Stimulated activated CD4-positive, alpha-beta T cell treated with anti-CD3 and anti-CD28 coated beads, Interleukin-4, amount 100 ng/mL, for 1 hour (primary cell): ENCODE measurements at places on chromosomes 16 and 17.

GRCh38 chr17:76246080-76247066, 6.1 kb upstream of the RNF157 start:
- DNase-seq: no peak

- DNase-seq: no peak
Measured at GRCh38 chr16:51845586-51846305, 694.7 kb upstream of the SALL1 start.

- no peak for DNase-seq
Measured at GRCh38 chr16:58187665-58188421, 10.1 kb downstream of the CSNK2A2 start.

GRCh38 chr17:50149417-50150353, 792 bp downstream of the PPP1R9B start:
- DNase-seq: peak; percentile 68

DNA sequence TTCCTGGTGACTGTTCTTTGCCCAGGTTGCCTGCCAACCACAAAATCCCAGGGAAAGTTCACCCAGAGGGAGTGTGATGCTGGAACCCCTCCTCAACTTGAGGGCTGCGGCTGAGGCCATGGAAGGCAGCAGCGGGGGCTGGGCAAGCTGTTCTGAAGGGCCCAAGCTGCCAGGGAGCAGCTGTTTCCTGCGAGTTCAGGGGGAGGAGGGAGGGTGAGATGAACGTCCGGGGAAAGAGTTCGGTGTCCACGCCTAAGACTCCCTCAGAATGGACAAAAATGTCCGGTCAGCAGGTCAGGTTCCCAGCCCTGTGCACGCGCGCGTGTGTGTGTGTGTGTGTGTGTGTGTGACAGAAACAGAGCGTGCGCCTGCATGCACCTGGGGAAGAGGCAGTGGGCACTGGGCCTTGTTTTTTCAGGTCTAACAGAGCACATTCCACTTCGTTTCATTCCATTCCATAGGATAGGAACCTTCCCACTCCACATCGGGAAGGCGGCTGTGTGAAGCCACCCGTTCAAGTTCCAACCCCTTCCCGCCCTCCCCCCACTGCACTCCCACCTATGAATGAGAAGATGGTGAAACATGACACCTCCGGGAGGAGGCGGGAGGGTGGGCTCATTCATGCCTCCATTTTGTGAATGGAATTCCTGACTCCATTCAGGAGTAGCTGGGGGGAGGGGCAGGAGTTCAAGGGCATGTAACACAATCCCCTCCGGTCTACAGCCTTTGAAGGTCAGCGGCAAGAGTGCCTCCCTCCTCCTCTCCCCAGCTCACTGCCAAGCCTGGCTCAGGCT, 15.7 kb downstream of the ETV4 start:
- DNase-seq: no peak

- no peak for DNase-seq
Measured at GRCh38 chr16:64641343-64641742, 480.5 kb downstream of the CDH11 start.

- DNase-seq: no peak
Measured at GRCh38 chr16:7278636-7279035, 54.0 kb upstream of the RBFOX1 start.

DNA sequence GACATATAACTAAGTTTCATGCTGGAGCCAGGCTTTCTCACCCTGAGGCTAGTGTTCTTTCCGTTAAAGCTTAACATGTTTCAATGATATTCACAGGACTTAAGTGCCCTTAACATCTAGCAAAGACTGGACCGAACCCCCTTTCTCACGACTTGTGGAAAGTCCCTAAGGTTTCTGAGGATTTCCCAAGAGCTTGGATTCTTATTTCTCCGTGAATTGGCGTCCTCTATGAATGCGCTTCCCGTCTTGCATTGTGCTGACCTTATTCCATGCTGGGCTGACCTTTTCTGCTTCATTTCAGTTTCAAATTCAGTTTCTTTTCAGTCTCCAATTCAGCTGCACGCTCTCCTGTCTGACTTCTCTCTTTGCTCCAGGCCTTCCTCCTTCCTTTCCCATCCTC, 206.4 kb downstream of the HS3ST3A1 start:
- DNase-seq: no peak

DNA sequence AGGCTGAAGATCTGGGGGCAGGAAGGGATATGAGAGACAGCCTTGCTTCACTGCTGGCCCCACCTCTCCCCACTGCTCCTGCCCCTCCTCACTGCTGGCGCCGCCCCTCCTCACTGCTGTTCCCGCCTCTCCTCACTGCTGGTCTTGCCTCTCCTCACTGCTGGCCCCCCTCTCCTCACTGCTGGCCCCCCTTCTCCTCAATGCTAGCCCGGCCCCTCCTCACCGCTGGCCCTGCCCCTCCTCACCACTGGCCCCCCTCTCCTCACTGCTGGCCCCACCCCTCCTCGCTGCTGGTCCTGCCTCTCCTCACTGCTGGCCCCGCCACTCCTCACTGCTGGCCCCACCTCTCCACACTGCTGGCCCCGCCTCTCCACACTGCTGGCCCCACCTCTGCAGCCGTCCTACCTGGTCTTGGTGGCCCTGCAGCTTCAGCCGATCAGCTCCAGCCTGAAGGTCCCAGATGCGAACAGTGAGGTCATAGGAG, 9.5 kb upstream of the PAM16 start:
- DNase-seq: no peak

DNA sequence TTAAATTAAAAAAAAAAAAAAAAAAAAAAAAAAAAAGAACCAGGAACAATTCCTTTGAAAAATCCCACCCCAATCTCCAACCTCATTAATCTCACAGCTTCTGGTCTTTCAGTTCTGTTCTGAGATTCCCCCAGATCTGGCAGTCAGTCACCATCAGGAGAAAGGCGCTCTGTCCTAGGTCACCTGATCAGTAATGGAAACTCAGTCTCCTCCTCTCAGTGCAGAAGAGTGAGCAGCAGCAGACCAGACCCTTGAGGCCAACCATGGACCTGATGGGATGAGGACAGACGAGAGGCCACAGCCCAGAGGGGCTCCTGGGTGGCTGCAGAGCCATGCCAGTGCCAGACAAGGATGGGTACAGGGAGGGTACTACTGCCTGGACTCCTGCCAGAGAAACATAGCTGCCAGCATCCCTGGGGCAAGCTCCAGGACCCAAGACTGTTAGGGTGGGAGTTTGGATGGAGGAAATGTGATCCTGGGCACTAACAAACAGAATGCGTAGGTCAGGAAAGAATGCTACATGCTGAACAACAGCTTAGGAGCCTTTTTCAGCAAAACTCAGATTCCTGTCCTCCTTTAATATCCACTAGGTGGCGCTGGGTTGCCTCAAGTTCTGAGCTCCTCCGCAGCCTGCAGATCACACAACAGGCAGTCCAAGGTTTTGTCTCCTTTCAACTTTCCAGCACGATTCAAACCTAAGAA, 28.7 kb downstream of the MPG start:
- peak; percentile 39 for DNase-seq

- no peak for DNase-seq
Measured at GRCh38 chr17:44599298-44600175, 42.3 kb downstream of the FZD2 start.

GRCh38 chr17:1412185-1413110, 12.4 kb upstream of the YWHAE start:
- no peak for DNase-seq

DNA sequence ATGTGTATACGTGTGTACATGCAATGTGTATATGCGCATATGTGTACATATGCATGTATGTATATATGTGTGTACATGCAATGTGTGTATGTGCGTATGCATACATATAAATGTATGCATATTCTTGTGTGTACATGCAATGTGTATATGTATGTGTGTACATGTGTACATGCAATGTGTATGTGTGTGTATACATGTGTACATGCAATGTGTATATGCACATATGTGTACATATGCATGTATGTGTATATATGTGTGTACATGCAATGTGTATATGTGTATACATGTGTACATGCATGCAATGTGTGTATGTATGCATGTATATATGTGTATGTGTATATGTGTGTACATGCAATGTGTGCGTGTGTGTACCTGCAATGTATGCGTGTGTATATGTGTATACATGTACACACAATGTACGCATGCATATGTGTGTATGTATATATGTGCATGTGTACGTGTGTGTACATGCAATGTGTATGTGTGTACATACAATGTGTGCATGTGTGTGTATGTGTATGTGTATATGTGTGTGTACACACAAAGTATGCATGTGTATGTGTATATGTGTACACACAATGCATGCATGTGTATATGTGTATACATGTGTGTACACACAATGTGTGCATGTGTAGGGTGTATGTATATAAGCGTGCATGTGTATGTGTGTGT, 167.7 kb downstream of the SHISA9 start:
- DNase-seq: no peak

- no peak for DNase-seq
Measured at GRCh38 chr16:65274566-65274965, 152.7 kb upstream of the CDH11 start.

DNA sequence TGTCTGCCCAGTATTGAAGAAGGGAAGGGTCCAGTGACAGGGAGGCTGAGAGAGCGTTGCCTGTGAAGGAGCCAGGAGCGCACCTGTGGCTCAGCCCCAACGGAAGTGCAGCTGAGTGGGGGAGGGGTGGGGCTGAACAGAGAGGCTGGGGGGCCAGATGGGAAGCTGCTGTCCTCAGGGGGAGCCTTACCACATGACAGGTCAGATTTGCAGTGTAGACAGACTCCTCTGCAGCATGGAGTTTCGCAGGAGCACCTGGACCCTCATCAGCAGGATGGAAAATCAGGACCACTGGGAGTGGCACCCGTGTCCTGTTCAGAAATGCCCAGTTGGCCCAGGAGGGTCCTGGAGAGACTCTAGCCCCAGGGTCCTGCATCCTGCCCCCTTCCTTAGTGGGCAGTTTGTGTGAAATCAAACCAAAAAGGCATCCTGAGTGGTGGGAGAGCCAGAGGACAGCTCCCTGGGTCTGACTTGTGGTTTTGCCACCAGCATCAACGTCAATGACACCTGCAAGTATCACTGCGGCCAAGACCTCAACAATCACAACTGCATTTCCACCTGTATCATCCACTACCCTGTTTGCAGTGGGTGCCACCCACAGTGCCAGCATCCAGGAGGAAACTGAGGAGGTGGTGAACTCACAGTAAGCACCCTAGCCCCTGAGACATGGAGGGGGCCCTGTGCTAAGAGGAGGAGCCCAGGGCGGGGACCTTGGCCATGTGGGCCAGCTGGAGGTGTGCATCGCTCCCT, 7.8 kb downstream of the CD300A start:
- no peak for DNase-seq

GRCh38 chr17:54028986-54029580, 206.4 kb downstream of the KIF2B start:
- no peak for DNase-seq
